ENCODE measurements at places on chromosomes 7 and 10.

DNA sequence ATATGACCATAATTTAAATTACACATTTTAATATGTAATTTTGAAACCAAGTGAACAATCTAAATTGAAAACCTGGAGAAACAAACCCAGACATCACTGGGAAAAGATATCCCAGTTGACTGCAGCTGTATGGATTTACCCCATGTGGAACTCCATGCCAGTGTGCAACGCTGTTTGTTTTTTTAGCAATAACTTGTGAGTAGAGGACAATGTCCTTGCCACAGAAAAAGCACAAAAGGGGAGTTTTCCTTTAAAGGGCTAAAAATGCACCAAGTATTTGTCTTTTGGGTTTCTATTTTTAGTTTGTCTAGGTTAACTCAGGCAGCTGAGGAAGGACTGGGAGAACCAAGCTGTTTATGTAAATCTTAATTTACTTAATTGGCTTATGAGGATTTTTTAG lies 15.1 kb upstream of the COL17A1 start:
- no peak for DNase-seq

DNA sequence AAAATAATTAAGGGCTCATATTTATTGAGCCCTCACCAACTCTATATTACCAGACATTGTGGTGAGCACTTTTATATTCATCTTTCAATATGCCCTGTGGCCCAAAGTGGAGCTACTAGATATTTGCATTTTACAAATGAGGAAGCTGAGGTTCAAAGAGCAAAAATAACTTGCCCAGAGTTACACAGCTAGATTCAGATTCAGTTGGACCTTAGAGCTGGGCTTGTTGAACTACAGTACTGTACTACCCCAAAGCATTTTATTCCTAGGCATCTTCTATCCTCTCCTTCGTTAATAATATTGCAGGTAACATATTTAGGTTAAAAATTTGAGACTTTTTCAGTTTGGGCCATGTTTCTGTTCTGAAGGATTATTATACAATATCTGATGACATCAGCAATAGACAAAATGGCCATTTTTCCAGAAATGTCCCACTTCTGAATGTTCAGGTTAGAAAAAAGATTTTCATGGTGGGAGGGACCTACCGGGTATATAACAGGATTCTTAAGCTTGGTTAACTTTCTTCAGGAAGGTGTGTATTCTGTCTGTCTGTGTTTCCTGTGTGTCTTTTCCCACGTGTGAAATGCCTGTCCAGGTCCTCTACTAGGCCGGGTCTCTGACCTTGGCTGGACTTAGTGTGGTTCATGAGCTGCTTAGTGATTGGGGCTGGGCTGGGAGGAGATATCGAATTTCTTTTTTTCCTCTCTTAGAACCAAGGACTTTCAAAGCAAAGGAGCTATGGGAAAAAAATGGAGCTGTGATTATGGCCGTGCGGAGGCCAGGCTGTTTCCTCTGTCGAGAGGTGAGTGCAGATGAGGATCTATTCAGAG lies 13.6 kb downstream of the PRXL2A start:
- no peak for DNase-seq

DNA sequence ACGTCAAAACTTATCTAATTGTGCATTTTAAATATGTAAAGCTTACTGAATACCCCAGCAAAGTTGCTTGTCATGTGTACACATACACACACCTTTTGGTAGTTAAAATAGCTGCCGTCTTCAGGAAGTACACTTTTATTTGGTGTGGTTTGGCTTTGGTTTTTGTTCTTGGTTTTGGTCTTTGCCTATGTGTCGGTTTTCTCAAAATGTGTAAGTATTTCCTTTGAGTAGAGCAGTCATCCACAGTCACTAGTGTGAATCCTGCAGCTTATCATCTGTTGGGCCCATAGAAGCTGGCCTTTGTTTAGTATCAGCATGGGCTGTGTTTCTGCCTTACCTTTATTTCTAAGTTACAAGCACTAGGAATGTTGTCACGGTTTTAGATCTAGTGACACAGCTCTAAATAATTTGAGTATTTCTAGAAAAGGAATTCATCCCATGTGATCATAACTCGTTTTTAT lies 35.3 kb downstream of the NET1 start:
- DNase-seq: peak; percentile 36

- peak; percentile 8 for DNase-seq
Measured at GRCh38 chr7:15015545-15016314, 113.2 kb upstream of the DGKB start.

GRCh38 chr7:142420554-142421362 lies 162.9 kb upstream of the PRSS58 start:
- no peak for DNase-seq

DNA sequence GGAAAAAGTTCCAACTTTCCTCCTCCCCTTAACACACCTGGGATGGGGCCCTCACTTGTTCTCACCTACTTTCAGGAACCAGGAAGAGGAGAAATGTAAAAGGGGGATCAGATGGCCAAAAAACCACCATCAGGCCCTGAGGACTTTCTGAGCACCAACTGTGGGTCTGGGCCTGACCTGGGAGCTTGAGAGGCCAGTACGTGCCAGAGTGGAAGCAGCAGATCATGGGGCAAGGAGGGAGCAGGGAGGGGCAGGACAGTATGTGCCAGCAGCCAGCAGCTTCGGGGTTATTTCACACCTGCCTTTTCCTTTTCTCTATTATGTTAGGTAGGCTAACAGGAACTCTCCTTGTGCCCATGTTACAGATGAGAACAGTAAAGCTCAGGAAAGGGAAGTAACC lies 118.8 kb upstream of the UNC5B start:
- no peak for DNase-seq

- no peak for DNase-seq
Measured at GRCh38 chr7:26588511-26588910, 275.9 kb downstream of the SKAP2 start.

DNA sequence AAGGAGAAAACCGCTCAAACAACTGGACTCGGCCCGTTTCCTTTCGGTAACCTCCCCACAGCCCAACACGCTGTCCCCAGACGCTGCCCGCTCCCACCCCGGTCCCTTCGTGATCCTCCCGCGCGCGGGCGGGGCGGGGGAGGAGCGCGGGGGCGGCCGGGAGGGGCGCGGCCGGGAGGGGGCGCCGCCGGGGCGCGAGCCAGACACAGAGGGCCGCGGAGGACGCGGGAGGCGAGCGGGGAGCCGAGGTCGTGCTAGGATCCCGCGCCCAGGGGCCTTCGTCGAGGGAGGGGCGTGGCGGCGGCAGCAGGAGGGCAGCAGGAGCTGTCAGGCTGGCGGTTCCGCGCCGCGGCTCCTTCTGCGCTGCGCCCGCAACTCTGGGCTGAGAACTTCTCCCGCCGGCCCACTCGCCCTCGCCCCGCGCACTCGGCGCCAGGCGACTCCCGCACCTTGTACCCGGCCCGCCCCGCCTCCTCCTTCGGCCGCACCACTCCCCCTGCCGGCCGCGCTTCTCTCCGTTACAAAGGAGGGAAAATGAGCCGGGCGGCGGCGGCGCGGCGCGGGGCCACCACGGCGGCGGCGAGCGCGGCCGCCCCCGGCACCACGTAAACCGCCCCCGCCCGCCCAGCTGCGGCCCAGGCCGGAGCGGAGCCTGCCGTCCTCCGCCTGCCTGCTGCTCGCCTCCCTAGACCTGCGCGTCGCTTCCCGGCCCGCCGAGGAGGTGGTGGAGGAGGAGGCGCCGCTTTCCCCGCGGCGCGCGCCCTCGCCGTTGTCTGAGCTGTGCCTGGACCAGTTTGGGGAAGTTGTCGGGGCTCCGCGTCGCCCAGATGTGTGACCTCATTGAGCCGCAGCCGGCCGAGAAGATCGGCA lies at the start of gene CDK14:
TSS of gene CDK14 (plus strand) at position 521 of the 870 bp plus-strand sequence. CDS start at position 828, 307 bp downstream.
- peak; percentile 51 for DNase-seq

GRCh38 chr10:129768437-129769355 lies 195.4 kb downstream of the EBF3 start:
- no peak for DNase-seq

- no peak for DNase-seq
Measured at GRCh38 chr7:2928613-2929311, 84.7 kb upstream of the GNA12 start.

- DNase-seq: no peak
Measured at GRCh38 chr7:151436446-151437158, 3.3 kb downstream of the CRYGN start.

DNA sequence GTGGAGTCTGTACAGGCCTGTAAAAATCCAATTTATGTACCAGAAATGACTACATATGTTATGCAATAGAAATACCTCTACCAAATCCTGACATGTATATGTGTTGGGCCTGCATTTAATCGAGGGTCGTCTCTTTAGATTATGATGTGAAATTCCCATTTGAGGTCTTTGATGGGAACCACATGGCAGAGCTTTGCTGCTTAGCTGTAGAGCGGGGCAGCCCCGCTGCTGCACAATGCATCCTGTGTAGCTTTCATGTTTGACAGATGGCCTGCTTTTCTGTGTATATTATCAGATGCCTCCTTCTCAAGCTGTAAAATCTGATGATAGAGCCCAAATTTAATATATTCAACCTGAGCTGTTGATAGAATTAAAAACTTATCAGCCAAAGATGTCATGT lies 65.8 kb downstream of the RAB18 start:
- no peak for DNase-seq

- DNase-seq: no peak
Measured at GRCh38 chr7:21041666-21042065, 255.0 kb upstream of the SP8 start.

DNA sequence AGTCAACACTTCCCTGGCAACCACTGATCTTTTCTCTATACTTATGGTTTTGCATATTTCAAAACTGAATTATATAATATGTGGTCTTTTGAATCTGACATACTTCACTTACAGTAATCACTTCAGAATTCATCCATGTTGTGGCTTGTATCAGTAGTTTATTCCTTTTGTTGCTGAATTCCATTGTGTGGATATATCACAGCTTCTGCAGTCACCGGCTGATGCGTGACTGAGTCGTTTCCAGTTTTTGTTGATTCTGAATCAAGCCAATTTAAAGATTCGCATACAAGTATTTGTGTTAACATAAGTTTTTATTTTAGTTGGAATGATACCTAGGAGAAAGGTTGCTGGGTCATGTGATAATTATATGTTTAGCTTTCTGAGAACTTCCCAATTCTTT lies 672.5 kb upstream of the ANKRD30A start:
- DNase-seq: no peak

DNA sequence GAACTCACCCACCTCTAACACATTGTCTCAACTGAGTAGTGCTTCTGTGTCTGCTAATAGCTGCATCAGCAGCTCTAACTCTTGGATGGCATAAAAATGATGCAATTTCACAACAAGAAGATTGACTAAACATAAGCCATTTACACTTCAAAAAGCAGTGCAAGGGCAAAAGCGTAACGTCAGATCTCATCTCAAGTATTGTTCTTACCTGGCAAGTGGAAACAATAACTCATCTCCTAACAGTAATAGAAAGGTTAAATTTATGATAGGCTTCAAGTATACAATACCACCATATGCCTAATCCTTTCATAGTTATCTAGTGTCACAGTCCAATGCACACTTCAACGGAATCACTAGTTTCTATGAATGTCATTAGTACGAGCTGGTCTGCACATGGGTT lies 14.8 kb downstream of the TPK1 start:
- peak; percentile 34 for DNase-seq

DNA sequence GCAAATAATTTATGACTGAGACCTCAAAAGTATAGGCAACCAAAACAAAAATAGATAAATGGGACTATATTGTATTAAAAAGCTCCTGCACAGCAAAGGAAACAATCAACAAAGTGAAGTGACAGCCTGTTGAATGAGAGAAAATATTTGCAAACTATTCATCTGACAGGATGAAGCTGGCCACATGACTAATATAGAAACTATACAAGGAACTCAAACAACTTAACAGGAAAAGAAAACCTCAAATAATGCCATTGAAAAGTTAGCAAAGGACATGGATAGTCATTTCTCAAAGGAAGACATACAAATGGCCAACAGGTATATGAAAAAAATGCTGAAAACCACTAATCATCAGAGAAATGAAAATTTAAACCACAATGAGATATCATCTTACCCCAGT lies 245.1 kb downstream of the STK31 start:
- DNase-seq: no peak

DNA sequence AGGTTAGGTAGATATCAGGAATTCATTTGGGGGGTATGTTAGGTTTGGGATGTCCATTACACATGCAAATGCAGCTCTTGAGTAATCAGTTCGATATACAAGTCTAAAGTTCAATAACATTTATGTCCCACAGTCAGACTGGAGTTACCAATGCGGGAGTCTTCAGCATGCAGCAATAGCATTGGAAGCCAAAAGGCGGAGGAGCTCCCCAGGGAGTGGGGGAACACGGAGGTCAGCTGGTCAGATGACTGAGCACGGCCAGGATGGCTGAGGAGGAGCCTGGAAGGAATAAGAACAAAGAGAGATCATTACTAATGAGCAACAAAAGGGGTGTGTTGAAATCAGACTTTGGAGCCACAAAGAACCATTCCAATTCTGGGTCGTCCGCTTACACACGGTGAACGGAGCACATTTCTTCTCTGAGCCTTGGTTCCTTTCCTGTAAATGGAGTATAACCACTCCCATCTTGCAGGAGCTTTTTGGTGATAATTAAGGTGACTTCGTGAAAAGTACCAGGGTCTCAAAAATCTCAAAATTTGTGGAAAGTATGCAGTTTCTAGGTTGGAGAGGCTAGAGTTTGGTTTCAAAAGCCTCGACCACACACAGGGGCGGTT lies 478 bp upstream of the ZNF22 start:
- no peak for DNase-seq

GRCh38 chr10:86601956-86602602 lies 52.3 kb upstream of the OPN4 start:
- DNase-seq: no peak

GRCh38 chr7:106863274-106863997 lies 1.6 kb upstream of the PIK3CG start:
- DNase-seq: no peak

GRCh38 chr10:48363617-48364355 lies 57.3 kb downstream of the MAPK8 start:
- peak; percentile 8 for DNase-seq

GRCh38 chr7:96118449-96119001 lies 203.4 kb downstream of the SLC25A13 start:
- no peak for DNase-seq

DNA sequence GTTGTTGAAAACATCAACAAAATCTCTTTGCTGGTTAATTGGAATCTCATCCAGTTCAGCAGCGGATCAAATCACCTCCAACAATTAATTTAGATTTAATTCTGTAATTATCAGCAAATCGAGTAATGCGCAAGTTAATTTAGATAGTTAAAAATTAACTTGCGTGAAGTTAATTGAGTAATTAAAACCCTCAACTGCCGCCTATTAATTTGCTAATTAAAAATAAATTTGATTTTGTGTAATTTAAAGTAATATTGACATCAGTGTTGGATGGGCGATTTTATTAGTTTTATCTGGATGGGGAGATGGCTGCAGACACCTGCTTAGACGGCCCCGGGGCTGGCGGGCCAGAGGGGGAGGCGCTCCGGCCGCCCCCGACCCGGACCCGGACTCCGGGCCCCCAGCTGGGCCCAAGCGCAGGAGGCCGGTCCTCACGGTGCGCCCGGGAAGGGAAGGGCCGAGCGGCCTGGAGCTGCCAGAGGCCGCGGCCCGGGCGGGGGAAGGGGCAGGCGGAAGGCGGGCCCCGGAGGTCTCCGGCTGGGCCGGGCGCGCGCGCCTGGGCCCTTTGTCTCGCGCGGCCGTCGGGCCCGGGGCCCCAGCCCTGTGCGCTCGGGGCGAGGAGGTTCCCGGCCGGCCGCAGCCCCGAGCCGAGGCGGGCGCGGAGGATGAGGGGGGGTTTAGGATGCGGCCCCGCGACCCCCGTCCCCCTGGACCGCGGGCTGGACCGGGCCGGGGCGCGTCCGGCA lies 3.3 kb upstream of the UNCX start:
- no peak for DNase-seq
